NCI-H446 (cell line): ENCODE measurements at places on chromosomes 12 and 14.

GRCh38 chr12:49339464-49339861 is 2.5 kb upstream of the C1QL4 start:
- DNase-seq, result peak; percentile 85

- DNase-seq, result no peak
Observed at GRCh38 chr14:24147761-24148428, 597 bp downstream of the RNF31 start.

- no peak for DNase-seq
Observed at GRCh38 chr12:116919247-116919661, 8.5 kb downstream of the FBXW8 start.

GRCh38 chr12:109697877-109698468 is 15.7 kb upstream of the FAM222A start:
- DNase-seq, result no peak

DNA sequence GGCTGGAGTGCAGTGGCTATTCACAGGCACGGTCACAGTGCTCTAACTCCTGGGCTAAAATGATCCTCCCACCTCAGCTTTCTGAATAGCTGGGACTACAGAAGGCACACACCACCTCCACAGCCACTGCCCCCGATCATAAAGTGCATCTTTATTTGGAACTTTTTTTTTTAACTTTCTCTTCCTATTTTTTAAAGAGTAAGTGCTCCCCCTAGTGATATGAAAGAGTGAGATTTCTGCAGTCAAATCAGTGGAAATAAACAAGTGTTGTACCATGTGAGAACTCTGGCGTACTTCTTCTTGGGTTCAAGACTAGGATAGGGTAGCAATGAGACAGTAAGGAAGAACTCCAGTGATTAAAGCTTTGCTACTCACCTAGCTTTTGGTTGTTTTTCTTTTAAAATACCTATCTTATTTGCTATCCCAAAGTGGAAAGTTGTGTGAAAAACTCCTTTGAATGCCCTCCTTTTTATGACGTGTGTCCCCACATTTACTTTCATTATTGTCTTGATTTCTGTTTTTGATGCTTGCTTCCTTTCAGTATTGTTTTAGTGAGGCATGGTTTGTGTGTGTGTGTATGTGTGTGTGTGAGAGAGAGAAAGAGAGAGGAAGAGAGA is 6.6 kb downstream of the PPP4R4 start:
- DNase-seq, result no peak

- no peak for DNase-seq
Observed at GRCh38 chr14:73375861-73376260, 82.5 kb downstream of the NUMB start.

GRCh38 chr12:49342914-49343731 is 3.6 kb upstream of the DNAJC22 start:
- no peak for DNase-seq

GRCh38 chr12:16112612-16113560 is 164.6 kb downstream of the SLC15A5 start:
- no peak for DNase-seq

GRCh38 chr14:104643306-104643705 is 38.7 kb upstream of the TMEM179 start:
- no peak for DNase-seq

GRCh38 chr12:2829275-2829674 is 5.6 kb downstream of the NRIP2 start:
- DNase-seq, result no peak
